ENCODE measurements at places on chromosomes 4 and X.

DNA sequence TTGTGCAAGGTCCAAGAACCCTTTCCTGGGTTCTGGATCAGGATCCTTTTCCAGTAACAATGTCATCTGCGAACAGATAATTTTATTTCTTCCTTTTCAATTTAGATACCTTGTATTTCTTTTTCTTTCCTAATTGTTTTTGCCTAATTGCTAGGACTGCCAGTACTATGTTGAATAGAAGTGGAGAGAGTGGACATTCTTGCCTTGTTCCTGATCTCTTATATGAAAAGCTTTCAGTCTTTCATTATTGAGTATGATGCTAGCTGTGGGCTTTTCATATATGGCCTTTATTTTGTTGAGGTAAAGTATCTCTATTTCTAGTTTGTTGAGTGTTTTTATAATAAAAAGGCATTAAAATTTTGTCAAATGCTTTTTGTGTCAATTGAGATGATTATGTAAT is 42.2 kb upstream of the SPP1 start:
- DNase-seq = no peak

- peak; percentile 39 for DNase-seq
Observed at GRCh38 chr4:163554870-163555465, 60.5 kb downstream of the TMA16 start.

- DNase-seq = no peak
Observed at GRCh38 chrX:4809571-4809970, 1096.1 kb upstream of the PRKX start.

GRCh38 chr4:17194586-17194985 is 296.1 kb upstream of the LDB2 start:
- DNase-seq = no peak

GRCh38 chrX:113919387-113919786 is 664.5 kb upstream of the HTR2C start:
- no peak for DNase-seq

DNA sequence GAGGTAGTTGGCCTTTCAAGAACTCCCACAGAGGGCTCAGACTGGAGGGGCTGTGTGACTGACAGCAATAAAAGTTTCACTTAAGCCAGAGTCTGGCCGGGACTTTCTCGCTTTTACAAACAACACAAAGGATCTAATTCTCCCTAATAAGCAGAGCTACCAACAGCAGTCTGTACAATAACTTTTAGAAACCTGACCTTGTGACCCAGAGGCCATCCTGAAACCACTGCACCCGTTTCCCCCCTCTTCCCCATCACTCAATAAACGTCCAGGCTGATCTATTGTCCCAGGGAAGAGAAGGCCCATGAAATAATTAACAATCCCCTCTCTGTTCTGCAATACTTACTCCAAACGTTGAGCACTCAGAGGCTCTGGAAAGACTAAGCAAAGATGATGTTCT is 442.4 kb downstream of the ZIC3 start:
- DNase-seq = no peak

GRCh38 chrX:149715468-149715867 is 3.6 kb downstream of the MAGEA11 start:
- no peak for DNase-seq

DNA sequence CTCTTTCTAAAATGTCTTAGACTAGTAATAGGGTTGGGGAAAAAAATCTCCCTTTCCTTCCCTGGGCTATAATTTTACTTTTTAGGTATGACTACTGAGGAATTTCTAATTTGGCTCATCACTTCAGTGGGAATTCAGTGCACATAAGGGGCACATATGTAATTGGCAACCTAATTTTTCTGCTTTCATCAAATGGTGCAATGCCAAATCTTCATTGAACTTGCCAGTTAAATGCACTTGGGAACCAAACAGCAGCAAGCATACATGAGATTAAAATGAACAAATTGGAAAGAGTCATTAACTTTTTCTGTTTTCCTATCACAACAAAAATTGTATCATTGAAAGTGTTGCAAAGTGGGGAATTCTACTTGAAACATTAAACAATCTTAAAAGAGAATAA is 2.9 kb upstream of the CCSER1 start:
- no peak for DNase-seq

DNA sequence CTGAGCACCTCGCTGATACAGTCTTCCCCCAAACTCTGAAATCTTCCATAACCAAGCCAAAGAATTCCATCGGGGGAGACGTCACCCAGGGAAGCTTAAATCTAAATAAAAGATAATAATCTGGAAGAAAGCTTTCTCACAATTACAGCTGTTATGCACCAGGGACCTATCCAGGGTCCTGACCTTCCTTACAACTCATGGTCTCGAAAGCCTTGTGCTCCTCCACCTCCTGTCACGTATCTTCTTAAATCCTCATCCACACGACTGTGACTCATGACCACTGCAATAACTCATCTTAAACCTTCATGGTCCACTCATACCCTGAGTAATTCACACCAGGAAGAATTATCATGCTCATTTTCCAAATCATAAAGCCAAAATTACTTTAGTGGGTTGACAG is 166.8 kb upstream of the FRG1 start:
- no peak for DNase-seq

GRCh38 chrX:107780525-107780924 is 3.0 kb downstream of the NCBP2L start:
- DNase-seq = no peak

- no peak for DNase-seq
Observed at GRCh38 chr4:19944251-19944650, 307.5 kb upstream of the SLIT2 start.

- no peak for DNase-seq
Observed at GRCh38 chrX:10477525-10477924, 142.9 kb downstream of the MID1 start.

- no peak for DNase-seq
Observed at GRCh38 chrX:13346646-13347045, 26.8 kb upstream of the ATXN3L start.

DNA sequence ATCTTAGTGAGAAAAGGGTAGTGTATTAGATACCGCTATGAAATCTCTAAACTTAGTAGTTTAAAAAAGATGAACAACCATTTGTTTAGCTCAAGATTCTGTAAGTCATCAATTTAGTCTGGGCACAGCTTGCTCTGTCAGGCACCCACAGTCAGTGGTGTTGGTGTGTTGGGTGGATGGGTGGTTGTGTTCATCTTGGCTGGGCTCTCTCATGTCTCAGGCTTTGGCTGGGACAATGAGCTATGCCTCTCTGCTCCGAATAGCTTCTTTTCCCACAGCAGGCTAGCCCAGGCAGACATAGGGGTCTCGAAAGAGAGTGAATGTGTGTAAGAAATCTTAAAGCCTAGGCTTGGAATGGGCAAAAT is 127.0 kb upstream of the GATB start:
- no peak for DNase-seq

GRCh38 chr4:86523333-86523732 is 70.8 kb upstream of the PTPN13 start:
- no peak for DNase-seq

DNA sequence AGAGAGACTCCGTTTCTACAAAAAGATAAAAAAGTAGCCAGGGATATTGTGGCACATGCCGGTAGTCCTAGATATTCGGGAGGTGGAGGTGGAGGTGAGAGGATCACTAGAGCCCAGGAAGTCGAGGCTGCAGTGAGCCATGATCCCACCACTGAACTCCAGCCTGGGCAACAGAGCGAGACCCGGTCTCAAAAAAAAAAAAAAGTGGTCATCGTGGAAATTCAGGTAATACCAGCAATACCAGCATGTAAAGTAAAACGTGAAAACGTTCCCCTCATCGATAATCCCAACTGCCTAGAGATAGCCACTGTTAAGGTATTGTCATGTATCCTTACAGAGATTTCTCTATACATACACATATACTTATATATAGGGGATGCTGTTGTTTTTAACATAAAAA is 1.5 kb downstream of the MAGT1 start:
- no peak for DNase-seq

GRCh38 chr4:143248827-143249226 is 64.1 kb downstream of the USP38 start:
- no peak for DNase-seq

DNA sequence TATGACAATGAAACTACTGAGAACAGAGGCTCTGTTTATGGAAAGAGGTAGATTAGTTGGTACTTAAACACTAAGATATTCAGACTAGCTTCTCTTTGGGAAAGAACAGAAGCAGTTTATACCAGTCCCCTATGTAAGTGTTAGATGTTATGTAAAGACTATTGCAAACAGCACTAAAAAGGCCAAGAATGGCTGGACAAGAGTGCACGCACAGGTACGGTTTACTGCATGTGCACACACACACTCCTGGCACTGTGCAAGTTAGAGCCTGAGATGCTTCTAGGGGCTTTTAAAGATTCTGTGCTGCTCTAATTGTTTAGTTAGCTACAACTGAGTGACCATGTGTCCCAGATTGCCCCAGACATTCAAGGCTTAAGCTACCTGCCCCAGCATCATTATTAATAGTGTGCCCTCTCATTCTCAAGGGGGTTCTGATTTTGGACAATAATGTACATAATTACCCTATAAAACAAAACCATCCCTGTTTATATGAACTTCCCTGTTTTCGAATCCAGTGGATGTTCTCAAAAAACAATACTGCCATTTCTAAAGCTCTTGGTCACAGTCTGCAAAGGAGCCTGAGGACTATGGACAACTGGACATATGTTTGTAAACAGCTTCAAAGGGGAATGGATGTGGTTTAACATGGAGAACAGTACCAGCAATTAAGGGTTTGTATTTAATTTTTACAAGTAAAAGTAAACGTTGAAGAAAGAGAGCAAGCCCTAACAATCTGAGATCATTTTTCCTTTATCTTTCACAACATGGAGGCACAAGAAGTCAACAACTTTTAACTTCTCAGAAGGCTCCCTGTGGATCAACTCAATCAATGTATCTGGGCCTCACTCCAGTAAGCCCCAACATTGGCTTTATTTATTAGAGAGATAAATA is 2.0 kb downstream of the SETD7 start:
- no peak for DNase-seq

DNA sequence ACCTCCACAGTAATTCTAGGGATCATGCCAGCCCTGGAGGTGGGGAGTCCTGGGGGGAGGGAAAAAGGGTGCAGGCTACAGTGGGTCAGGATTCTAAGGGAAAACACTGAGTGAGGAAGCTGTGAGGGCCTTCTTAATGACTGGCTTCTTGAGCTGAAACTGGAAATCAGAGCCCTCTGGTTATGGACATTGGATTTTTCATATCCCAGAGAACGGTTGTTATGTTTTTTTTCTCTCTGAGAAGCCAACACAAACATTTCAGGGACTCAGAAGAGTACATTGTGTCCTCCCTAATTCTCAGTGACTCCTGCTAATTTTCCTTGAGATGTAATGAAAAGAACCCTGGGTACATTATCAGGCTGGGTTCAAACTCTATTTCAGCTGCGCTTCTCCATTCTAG is 162.4 kb upstream of the PRDX4 start:
- no peak for DNase-seq

- no peak for DNase-seq
Observed at GRCh38 chr4:99947190-99947578, 766 bp upstream of the DNAJB14 start.

DNA sequence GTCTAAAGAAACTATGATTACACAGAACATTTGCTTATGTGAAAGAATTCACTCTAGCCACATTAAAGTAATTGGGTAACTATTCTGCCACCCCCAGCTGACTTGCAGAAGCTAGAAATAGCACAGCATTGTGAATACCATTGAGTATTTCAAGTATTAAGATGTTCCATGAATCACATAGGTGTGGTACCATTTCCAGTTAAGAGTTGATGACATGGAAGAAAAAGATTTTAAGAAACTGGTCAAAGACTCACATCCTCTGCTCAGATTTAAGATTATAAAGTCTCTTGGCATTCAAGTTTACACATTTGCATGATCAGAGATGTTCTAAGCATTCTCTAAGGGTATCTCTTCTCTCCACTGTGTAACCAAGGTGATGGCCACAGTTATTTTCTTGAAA is 287.5 kb downstream of the CAMK2D start:
- DNase-seq = peak; percentile 67

- peak; percentile 25 for DNase-seq
Observed at GRCh38 chr4:187128976-187129375, 405.3 kb upstream of the FAT1 start.

DNA sequence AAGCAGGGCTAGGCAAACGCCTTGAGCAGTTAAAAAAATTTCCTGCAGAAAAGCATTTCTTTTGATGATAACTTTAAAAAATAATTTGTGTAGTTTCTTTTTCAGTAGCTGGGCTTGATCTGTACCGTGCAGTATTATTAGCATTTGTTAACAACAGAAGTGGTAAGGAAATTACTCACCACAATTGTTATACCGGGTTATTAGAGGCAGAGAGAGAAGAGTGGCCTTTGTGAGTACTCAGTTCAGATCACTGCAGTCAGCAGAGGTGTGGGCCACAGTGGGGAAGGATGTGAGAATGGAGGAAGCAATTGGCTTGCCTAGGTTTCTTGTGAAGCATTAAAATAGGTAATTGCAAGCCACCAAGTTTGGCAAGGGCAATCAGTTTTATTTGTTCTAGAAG is 14.3 kb upstream of the IL21 start:
- DNase-seq = no peak

GRCh38 chrX:137052643-137053235 is 18.9 kb upstream of the GPR101 start:
- DNase-seq = peak; percentile 29

GRCh38 chr4:76696109-76696508 is 201.8 kb downstream of the SOWAHB start:
- peak; percentile 38 for DNase-seq

- peak; percentile 92 for DNase-seq
Observed at GRCh38 chr4:5758741-5759140, 47.7 kb downstream of the EVC start.

- no peak for DNase-seq
Observed at GRCh38 chr4:600850-601515, 24.4 kb upstream of the PDE6B start.

DNA sequence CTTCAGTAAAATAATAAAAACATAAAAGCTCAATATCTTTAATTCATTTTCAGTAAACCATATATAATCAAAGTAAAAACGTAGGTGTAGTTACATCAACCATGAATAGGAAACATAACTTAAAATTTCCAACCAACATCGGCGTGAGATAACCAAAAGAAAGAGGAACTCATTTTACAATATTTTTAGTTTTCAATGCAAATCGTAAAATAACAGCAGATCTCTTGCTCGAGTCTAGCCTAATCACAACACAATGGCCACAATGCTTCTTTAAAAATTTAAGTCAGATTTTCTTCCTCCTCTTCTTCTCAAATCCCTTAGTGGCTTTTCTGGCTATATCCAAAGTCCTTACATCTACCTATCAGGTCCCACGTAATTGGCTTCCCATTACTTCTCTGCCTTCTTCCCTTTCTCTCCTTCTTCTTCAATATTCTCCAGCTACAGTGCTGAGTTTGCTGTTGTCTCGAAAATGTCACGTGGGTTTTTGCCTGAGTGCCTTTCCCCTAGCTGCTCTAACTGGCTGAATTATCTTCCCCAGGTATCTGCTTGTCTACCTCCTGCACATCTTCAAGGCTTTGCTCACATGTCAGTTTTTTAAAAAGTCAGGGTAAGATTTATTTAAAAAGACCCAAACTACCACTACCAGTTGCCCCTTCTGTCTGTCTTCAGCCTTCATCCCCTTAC is 90.9 kb upstream of the BANK1 start:
- DNase-seq = no peak

Data from GM03348 (cell line).